ENCODE measurements at places on chromosomes 1 and 21.

DNA sequence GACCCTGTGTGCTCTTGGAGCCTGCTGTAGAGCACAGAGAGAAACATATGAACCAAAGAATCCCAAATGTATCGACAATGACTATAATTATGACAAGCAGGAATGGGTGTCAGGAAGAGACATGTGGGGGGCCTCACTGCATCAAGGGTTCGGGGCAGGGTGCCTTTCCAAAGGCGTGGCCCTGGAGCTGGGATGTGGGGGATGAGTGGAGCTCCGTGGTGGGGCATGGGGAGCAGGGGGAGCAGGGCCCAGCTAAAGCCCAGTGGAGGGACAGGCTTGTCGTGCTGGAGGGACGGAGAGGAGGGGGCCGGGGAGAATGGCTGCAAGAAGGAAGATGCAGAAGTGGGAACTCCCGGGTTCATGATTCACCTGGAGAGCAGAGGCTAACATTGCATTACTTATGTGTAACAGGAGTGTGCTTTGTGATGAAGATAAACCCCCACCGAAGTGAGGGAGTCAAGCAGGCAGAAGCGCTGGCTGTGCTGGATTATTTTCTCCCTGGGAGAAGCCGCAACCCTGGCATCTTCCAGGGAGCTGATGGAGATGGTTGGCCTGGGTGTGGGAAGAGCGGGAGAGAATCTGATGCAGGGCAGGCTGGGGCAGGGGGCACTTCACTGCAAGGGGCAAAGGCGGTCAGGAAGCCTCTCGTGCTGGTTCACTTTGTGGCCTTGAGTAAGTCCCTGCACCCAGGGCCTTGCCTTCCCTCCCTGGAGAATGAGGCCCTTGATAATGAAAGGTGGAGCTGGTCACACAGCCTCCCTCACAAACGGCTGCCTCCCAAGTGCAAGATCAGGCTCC lies 124.6 kb upstream of the RUNX3 start:
- peaks cover 5% of the 10 kb centered on the region for H3K27me3 ChIP-seq
- H3K4me3 ChIP-seq = no peak overlapping the region
- DNase-seq = no peak
- H3K36me3 ChIP-seq = no peaks in the 10 kb centered on the region

DNA sequence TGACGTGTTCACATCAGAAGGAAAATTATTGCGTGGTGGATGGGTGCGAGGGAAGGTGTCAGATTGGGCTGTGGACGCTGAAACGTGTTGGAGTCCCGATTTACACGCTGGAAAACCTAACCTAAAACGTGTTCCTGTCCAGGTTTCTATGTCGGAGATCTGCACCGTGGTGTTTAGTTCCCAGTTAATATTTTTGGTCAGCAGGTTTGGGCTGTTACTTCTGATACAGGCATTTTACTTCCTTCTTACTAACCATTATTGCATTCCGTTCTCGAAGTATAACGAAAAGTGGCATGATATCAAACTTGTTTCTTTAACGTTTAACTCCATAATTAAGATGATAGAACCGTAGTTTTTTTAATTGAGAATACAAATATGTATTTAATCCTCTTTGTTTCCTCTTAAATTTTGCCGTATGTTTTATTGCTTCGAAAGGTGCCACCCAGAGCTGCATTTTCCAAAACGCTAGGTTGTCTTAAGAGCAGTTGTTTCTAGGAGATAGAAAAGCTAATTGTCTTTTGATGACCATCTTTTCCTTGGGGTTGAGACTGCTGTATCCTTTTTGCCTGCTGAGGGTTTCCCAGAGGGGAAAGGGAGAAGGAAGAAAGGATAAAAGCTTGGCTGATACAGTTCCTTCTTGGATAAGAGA lies 1.3 kb downstream of the ADARB1 start:
- H3K27ac ChIP-seq = peak overlapping the region; percentile 21
- peak overlapping the region; percentile 93 for H3K4me3 ChIP-seq
- H3K4me1 ChIP-seq = peaks cover 14% of the 10 kb centered on the region
- no peak for DNase-seq

- peak overlapping the region; percentile 95 for H3K4me3 ChIP-seq
- H3K4me1 ChIP-seq = peaks cover 56% of the 10 kb centered on the region
- DNase-seq = no peak
- no peaks in the 10 kb centered on the region for H3K36me3 ChIP-seq
- H3K27ac ChIP-seq = no peak overlapping the region
- H3K27me3 ChIP-seq = peaks cover 2% of the 10 kb centered on the region
Observed at GRCh38 chr1:25432749-25433388, 2.2 kb downstream of the MACO1 start.

GRCh38 chr1:115057661-115058254 lies 28.1 kb downstream of the TSHB start:
- peaks cover 8% of the 10 kb centered on the region for H3K36me3 ChIP-seq
- H3K27me3 ChIP-seq = no peaks in the 10 kb centered on the region
- no peak overlapping the region for H3K27ac ChIP-seq

DNA sequence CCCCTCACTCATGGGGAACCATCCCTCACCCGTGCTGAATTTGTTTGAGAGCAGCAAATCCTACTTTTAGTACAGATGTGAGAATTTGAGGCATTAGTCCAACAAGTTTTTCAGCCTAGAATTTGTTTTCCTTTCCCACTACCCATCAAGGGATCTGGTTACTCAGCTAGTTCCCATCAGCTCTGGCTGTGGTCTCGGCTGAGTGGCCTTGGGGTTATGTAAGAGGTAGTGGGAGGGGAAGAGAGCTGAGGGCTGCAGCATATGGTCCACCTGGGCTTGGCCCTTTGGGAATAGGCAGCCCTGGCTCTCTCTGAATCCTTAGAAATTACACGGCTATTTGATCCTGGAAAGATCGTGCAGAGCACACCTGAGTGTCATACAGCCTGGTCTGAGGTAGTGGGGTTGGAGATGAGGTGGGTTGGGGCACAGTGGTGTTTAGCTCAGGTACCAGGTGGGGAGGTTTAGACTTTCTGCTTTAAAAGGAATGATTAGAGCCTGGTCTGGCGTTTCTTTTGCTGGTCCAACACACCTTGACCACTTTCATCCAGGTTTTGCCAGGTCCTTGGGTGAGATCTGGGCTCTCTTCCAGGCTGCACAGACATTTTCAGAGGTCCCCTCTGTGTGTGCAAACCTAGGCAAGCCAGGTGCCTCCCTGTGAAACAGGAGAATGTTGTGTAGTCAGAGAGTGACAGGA lies 4.2 kb downstream of the GSTM4 start:
- H3K4me1 ChIP-seq = peaks cover 13% of the 10 kb centered on the region
- peaks cover 5% of the 10 kb centered on the region for H3K36me3 ChIP-seq
- H3K4me3 ChIP-seq = no peak overlapping the region
- no peak overlapping the region for H3K27ac ChIP-seq

- no peak overlapping the region for H3K4me3 ChIP-seq
- H3K36me3 ChIP-seq = no peaks in the 10 kb centered on the region
- DNase-seq = no peak
- H3K4me1 ChIP-seq = peaks cover 17% of the 10 kb centered on the region
- peaks cover 5% of the 10 kb centered on the region for H3K27me3 ChIP-seq
- no peak overlapping the region for H3K27ac ChIP-seq
Observed at GRCh38 chr1:16087733-16088132, 14.3 kb upstream of the FAM131C start.

DNA sequence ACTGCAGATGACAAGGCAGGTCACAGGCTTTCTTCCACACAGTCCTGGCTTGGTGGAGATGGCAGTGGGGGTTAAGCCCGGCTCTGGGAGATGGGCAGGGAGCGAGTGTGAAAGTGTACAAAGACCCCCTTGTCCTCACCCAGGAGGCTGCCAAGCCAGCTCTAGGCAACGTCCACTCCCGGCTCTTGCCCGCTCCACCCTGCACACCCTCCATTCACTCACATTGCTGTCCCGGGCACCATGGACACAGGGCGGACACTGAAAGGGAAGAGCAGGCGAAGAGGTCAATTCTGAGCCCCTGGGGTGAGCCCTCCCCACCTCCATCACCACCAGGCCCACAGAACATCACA lies 8.9 kb downstream of the COL16A1 start:
- no peaks in the 10 kb centered on the region for H3K36me3 ChIP-seq
- no peak for DNase-seq
- no peak overlapping the region for H3K4me3 ChIP-seq
- H3K27me3 ChIP-seq = peaks cover 15% of the 10 kb centered on the region
- no peak overlapping the region for H3K27ac ChIP-seq

- peak overlapping the region; percentile 8 for H3K4me3 ChIP-seq
- peaks cover 4% of the 10 kb centered on the region for H3K27me3 ChIP-seq
- peaks cover 4% of the 10 kb centered on the region for H3K36me3 ChIP-seq
- no peak for DNase-seq
- H3K4me1 ChIP-seq = no peaks in the 10 kb centered on the region
- no peak overlapping the region for H3K27ac ChIP-seq
Observed at GRCh38 chr1:35136780-35137179, 56.2 kb downstream of the SFPQ start.

GRCh38 chr1:184825571-184825970 lies 70.9 kb upstream of the EDEM3 start:
- no peak overlapping the region for H3K4me3 ChIP-seq
- H3K4me1 ChIP-seq = peaks cover 11% of the 10 kb centered on the region
- H3K27me3 ChIP-seq = peaks cover 4% of the 10 kb centered on the region
- H3K36me3 ChIP-seq = no peaks in the 10 kb centered on the region
- no peak overlapping the region for H3K27ac ChIP-seq

- no peak overlapping the region for H3K4me3 ChIP-seq
- H3K36me3 ChIP-seq = no peaks in the 10 kb centered on the region
- H3K27ac ChIP-seq = no peak overlapping the region
- peaks cover 1% of the 10 kb centered on the region for H3K27me3 ChIP-seq
Observed at GRCh38 chr21:26719750-26720149, 125.5 kb downstream of the ADAMTS1 start.

DNA sequence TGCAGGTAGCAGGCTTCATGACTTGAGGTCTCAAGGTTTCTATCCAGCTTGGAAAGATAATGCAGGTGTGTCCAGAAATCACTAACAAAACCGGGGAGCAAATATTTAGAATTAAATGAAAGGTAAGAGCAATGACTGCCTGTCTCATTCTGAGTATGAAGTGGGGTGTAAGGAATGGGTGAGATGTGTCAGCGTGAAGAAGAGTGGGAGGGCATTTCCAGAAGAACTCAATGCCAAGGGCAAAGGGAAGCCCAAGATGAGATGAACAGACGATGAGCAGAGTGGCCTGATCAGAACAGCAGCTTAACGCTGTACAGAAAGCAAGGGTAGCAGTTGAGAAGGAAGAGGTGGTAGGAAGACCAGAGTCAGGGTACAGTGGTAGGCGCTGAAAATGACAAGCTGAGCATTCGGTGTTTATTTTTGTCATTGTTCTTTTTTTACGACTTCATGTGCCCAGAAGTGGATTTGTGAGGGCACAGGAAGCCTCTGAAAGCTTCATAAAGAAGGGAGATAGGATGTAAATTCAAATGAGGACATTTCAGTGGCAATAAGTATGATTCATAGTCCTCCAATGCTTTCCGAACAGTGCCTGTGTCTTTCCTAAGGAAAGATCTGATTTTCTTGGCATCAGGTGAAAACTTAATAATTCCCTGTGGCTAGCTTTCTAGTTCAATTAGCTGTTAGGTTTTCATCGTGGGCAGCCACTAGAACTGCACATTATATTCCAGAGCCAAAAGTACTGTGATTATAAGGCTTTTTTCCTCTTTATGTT lies 190.5 kb downstream of the APP start:
- peaks cover 54% of the 10 kb centered on the region for H3K36me3 ChIP-seq
- peaks cover 7% of the 10 kb centered on the region for H3K27me3 ChIP-seq
- peaks cover 52% of the 10 kb centered on the region for H3K4me1 ChIP-seq
- peak overlapping the region; percentile 52 for H3K4me3 ChIP-seq
- no peak for DNase-seq
- H3K27ac ChIP-seq = peak overlapping the region; percentile 73

GRCh38 chr1:159882527-159882862 lies 17.5 kb downstream of the CFAP45 start:
- H3K27me3 ChIP-seq = peaks cover 4% of the 10 kb centered on the region
- H3K4me1 ChIP-seq = peaks cover 10% of the 10 kb centered on the region
- no peak for DNase-seq
- no peak overlapping the region for H3K27ac ChIP-seq
- no peak overlapping the region for H3K4me3 ChIP-seq
- no peaks in the 10 kb centered on the region for H3K36me3 ChIP-seq

DNA sequence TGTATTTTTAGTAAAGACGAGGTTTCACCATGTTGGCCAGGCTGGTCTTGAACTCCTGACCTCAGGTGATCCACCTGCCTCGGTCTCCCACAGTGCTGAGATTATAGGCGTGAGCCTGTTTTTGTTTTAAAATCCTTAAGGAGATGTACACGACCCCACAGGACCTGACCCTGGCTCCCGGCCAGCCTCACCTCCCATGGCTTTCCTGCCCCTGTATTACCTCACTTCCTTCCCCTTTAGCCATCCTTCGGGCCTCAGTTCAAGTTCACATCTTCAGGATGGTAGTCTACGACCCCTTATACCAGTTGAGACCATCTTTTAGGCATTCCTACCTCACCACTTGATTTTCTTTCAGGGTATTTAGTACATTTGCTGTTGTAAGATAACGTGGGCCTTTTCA lies 36.3 kb downstream of the TCP10L start:
- H3K36me3 ChIP-seq = no peaks in the 10 kb centered on the region
- H3K27ac ChIP-seq = no peak overlapping the region
- DNase-seq = no peak
- H3K4me1 ChIP-seq = no peaks in the 10 kb centered on the region
- H3K4me3 ChIP-seq = no peak overlapping the region

DNA sequence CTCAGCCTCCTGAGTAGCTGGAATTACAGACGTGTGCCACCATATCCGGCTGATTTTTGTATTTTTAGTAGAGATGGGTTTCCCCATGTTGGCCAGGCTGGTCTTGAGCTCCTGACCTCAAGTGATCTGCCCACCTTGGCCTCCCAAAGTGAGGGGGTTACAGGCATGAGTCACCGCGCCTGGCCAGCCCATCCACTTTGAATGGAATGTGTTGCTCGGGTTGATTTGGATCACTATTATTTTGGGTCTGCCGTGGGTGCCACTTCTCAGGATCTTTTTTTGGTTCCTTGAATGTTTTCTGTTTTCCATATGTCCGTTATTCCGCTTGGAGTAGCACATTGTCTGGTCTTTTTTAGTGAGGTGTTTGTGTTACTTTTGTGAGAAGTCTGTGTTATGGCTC lies 17.0 kb downstream of the PCNT start:
- H3K4me1 ChIP-seq = no peaks in the 10 kb centered on the region
- no peak overlapping the region for H3K4me3 ChIP-seq
- H3K27ac ChIP-seq = no peak overlapping the region
- peaks cover 36% of the 10 kb centered on the region for H3K36me3 ChIP-seq
- no peak for DNase-seq

DNA sequence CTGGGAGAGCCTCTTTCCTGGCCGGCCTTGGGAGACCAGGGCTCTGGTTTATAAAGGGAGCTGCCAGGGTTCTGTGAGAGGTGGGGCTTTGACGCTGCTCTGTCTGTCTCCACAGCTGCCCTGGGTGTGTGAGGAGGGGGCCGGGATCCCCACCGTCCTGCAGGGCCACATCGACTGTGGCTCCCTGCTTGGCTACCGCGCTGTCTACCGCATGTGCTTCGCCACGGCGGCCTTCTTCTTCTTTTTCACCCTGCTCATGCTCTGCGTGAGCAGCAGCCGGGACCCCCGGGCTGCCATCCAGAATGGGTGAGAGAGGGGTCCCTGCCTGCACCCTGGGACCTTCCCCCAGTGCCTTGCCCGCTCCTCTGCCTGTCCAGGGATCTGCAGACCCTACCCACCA lies 11.6 kb downstream of the SERINC2 start:
- H3K4me1 ChIP-seq = peaks cover 4% of the 10 kb centered on the region
- H3K27ac ChIP-seq = no peak overlapping the region

GRCh38 chr1:211514030-211514754 lies 22.2 kb upstream of the RD3 start:
- peaks cover 3% of the 10 kb centered on the region for H3K27me3 ChIP-seq
- peak; percentile 88 for DNase-seq
- peaks cover 13% of the 10 kb centered on the region for H3K4me1 ChIP-seq
- peak overlapping the region; percentile 65 for H3K4me3 ChIP-seq
- H3K27ac ChIP-seq = no peak overlapping the region
- H3K36me3 ChIP-seq = no peaks in the 10 kb centered on the region

- no peak overlapping the region for H3K4me3 ChIP-seq
- no peaks in the 10 kb centered on the region for H3K27me3 ChIP-seq
- H3K4me1 ChIP-seq = peaks cover 7% of the 10 kb centered on the region
- no peak for DNase-seq
Observed at GRCh38 chr1:41802532-41803501, 115.9 kb downstream of the HIVEP3 start.
